Hypothalamus (tissue), 51 donors: ENCODE measurements at places on chromosomes 16 and 17.

DNA sequence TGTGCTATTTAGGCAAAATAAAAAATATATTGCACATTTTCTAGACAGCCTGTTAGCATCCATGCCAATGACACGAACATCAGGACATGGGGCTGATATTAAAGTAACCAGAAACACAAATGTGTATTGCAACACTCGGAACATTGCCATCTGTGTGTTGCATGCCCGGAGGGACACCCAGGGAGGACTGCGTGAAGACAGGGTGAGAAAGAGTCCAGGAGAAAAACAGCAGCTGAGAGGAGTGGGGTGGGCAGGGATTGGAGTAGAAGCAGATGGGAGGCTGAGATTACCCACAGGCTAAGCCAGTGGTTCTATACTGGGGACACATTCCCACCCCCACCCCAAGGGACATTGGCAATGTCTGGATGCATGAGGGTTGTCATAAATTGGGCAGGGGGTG lies 114.8 kb downstream of the GRIN2A start:
- no peak for DNase-seq

DNA sequence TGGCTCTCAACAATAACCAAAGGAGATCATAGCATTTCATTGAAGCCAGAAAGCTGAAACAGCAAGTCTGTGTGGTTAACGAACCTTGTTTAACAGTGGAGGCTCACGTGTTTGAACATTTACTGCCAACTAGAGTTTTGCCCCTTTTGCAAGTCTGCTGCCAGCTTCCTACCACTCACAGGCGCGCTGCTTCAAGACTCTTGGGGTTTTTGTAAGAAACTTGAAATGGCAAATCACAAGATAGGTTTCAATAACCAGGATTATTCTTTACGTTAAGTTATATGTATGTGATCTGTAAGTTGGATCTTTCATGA lies 1.2 kb downstream of the SNTB2 start:
- no peak for DNase-seq

GRCh38 chr16:8963010-8963820 lies 491 bp downstream of the USP7 start:
- DNase-seq = no peak

DNA sequence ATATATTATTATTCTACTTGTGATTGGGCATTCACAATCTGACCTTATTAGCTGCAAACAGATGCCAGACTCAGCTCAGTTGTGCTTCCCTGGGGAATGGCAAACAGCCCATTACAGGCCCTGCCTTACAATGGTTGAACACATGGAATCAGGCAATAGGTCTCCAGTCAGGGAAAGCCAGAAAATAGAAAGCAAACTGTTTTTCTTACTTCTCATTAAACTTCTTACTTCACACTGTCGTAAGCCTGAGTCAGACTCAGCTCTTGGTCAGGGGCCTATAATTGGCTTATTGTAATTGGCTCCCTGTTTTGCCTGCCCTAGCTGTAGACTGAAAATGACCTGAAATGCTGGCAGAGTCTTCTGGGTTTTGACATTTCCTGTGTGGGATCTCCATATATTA lies 77.0 kb upstream of the CA10 start:
- no peak for DNase-seq

- peak; percentile 66 for DNase-seq
Measured at GRCh38 chr17:16987830-16988601, 16.1 kb upstream of the TNFRSF13B start.
